ENCODE measurements at places on chromosomes 3 and 15. TPM values are rescaled to one million over a fixed set of nuclear protein-coding genes. Genes with fewer than 3 reads are reported as not detected.
A peak's percentile ranks its signal among the peaks of the same experiment; 100 is the strongest.

SNURF gene
- total RNA-seq: 19.1 TPM

TMEM212 gene
- total RNA-seq: not detected

- DNase-seq: no peak
Observed at GRCh38 chr15:70385711-70386110, 288.0 kb upstream of the TLE3 start.

GRCh38 chr15:54289590-54290136 is 311.4 kb downstream of the UNC13C start:
- no peak for DNase-seq

PIK3CA gene
- total RNA-seq: 35.9 TPM

DNA sequence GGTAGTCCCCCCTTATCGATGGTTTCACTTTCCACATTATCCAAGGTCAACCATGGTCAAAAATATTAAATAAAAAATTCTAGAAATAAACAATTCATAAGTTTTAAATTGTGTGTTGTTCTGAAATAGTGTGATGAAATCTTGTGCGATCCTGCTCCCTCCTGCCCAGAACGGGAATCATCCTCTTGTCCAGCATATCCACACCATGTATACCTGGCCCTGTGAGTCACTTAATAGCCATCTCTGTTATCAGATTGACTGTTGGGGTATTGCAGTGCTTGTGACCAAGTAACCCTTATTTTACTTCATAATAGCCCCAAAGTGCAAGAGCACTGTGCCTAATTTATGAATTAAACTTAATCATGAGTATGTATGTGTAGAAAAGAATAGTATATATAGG is 19.1 kb downstream of the FAM81A start:
- DNase-seq: no peak

ARPC4 gene
- total RNA-seq: 77.7 TPM

GRCh38 chr3:183291497-183292031 is 38.5 kb downstream of the B3GNT5 start:
- peak; percentile 7 for DNase-seq

DNA sequence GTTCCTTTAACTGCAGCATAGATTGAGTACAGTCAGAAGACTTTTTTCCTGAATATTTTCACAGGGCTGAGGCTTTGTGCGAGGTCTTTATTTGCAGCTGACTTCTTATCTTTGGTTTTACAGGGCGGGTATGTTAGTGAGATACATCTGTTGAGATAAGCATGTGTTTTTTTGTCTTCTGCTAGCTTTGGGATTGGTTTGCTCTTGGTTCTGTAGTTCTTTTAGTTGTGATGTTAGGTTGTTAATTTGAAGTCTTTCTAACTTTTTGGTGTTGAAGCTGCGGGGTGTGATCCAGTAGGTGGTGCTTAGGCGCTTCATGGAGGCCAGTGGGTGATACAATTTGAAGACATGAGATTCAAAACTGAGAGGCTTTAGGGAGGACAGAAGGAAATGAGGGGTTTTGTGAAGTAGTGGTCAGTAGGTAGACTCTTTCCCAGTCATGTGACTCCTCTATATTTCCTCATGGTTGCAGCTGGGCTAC is 67.9 kb upstream of the TNFSF10 start:
- DNase-seq: no peak

DNA sequence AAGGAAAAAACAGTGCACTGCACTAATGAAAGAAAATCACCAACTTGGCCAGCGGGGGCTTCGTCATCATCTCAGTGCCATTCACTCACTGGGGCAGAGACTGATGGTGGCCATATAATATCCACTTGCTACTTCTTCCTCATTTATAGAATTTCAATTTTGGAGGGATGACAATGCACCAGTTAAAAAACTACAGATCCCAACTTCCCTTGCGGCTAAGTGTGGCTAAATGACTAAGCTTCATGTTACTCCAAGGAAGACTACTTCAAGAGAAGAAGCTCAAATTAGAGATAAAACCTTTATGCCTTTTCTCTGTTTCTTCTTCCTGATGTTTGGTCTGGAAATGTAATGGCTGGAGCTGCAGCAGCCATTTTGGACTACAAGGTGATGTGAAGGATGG is 38.8 kb downstream of the NGLY1 start:
- no peak for DNase-seq

IL17RB gene
- total RNA-seq: 1.4 TPM

- DNase-seq: no peak
Observed at GRCh38 chr3:165796701-165797100, 40.5 kb downstream of the BCHE start.

DNA sequence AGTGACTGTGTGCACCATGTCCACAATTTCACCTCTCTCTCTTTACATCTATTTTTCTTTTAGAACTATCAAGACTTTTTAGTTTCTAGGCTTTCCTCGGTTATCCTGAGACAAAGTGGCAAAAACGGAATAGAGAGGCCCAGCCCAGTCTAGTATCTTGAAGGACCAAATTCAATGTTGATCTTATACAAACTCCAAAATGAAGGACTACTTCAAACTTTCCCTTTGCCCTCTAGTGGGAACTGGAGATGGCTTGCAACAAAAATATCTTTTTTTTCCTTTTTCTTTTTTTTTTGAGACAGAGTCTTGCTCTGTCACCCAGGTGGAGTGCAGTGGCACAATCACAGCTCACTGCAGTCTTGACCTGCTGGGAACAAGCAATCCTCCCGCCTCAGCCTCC is 338.5 kb upstream of the UMPS start:
- no peak for DNase-seq

TUSC7 gene
- not detected for total RNA-seq

ZKSCAN7 gene
- total RNA-seq: 8.1 TPM

GRCh38 chr3:188673646-188674186 is 498.1 kb upstream of the TPRG1 start:
- no peak for DNase-seq

DNA sequence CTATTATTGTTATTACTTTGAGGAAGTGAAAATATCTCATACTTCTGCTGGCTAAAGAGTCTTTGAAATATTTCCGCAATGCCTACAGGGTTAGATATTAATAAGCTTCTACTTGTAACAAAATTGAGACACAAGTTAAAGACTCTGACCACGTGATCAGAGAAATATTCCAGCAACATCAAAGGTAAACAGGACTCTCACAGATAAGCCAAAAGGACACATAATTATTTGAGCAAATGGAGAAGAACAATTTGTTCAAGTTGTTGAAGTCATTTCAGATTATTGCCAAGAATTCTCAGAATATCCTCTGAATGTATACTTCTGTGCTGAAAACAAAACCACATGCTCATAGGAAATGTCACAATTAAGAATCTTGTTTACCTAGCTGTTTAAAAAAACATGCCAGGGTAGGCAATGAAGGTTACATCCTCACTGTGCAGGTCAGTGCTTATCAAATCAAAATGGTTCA is 225.8 kb upstream of the ALCAM start:
- no peak for DNase-seq

SEMA5B gene
- 8.6 TPM for total RNA-seq

PDE8A gene
- total RNA-seq: 52.2 TPM

DNA sequence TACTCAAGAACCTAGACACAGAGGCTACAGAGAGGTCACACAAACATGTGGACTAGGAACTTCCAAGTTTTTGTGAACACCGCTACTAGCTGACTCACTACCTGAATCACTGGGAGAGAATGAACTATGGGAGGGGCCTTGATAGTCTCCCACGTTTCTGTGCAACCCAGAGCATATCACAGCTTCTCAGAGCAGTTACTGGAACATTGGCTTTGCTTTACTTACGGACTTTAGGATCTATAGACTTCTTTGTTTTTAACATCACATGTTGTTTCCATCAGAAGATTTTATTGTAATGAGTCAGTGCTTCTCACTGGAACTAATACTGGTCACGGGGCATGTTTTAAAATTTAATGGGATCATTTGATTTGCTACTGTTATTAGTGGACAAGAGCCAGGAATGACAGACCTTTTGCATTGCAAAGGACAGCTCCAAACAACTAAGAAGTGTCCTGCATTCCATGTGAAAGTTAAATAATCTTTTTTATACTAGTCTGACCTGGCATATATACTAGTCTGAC is 35.6 kb downstream of the RTP4 start:
- DNase-seq: no peak

DNA sequence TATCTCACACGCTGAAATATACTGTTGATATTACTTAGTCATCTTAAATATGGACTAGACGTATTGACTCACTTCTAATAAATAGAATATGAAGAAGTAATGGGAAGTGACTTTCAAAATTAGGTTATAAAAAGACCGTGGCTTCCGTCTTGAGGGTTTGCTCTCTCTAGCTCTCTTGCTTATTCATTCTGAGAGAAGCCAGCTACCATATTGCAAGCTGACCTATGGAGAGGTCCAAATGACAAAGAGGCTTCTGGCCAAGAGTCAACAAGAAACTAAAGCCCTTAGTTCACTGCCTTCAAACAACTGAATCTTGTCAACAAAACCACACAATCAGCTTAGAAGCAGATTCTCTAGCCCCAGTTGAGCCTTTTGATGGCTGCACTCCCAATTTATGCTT is 46.1 kb downstream of the SLC9C1 start:
- no peak for DNase-seq

- no peak for DNase-seq
Observed at GRCh38 chr3:141887051-141887450, 10.6 kb downstream of the ATP1B3 start.

PPCDC gene
- 10.8 TPM for total RNA-seq

ITPKA gene
- 0.39 TPM for total RNA-seq

GRCh38 chr3:85576091-85576690 is 617.4 kb downstream of the CADM2 start:
- DNase-seq: peak; percentile 52

CFAP91 gene
- total RNA-seq: 0.69 TPM

Data from skin of body (tissue), 3 donors.